ENCODE measurements at places on chromosomes 5 and 9.

GRCh38 chr5:66757219-66757833, 161.1 kb downstream of the MAST4 start:
- DNase-seq = peak; percentile 33

- DNase-seq = no peak
These were observed 305.8 kb downstream of the TRIM32 start for GRCh38 chr9:116992865-116993264.

GRCh38 chr5:157175071-157175612, 5.5 kb upstream of the ITK start:
- DNase-seq = no peak

DNA sequence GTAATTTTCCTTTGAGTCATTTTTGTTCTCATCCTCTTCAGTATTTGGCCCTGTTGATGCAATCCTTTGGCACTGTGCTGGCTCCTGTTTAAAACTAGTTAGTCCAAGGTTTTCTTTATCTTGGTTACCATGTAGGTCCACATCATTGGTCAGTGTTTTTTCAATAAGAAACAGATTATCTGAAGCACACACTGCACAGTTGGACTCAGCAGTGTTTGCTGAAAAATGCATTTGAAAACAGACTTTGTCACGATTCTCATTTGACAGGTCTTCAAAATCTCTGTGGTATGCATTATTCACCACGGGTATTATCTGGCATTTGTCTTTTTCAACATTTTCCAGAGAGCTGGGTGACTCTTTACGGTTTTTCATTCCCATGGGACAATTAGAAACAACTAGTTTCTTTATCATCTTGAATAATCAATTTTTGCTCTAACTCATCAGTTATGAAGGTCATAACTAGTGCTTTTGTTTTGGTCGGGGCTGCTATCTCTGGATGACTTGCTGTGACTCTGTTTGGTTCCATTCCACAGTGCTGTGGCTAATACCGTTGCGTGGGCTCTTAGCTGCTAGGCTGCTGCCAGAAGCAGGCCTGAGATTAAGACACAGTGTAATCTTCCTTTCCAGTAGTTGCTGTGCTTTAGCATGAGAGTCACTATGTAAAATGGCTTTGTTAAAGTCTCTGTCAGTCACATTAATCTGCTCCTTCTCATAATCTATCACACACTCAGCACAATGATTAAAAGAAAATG, 36.2 kb downstream of the NUDT12 start:
- no peak for DNase-seq

GRCh38 chr5:60883229-60883628, 39.2 kb upstream of the ELOVL7 start:
- DNase-seq = no peak

DNA sequence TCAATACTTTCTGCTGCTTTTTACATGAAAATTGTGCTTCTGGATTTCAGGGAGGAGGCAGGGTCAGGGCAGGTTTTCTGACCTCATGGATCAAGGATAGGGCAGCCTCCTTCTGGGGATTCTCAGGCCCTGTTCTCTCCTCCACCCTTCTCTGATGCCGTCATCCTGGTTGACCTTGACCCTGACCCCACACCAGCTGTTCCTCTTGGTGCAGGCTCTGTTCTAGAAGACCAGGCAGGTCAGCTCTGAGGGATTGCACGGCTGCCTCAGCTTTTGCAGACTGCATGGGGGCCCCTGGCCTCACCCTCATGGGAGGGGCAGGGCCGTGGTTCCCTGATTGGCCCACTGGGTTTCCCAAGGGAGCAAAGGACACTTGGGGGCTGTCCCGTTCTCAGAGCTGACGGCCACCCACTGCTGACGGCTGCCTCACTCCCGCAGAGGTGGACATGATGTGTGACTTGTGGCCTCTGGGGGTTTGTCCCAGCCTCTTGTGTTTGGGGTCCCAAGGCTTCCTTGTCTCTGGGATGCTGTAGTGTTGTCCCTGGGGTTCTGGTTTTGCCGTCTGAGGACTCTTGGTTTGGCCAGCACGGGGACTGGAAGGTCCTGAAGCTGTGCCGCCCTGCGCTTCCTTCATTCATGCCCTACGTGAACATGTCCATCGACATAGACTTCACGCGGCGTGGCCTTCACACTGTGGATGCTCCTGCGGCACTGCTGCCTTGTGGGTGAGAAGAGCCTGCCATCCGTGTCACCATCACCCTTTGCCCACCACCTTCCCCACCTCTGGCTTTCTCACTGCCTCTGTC, 34.5 kb downstream of the CEP72 start:
- no peak for DNase-seq

DNA sequence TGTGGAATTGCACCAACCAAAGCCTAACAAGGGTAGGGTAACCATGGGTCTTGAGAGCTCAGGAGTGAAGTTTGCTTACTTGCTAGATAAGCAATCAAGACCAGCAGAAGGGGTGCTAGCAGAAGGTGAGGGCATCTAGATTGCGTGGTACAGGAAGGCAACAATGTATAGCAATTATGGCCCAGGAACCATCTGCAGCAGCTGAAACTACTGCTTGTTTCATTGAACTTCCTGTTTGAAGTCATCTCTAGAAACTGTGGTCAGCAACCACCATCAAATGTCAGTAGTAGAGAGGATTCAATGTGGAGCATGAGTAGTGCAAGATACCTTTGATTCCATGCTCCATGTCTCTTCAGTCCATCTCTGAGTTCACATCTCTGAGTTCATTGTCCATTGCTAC, 462.1 kb upstream of the GRAMD2B start:
- no peak for DNase-seq

DNA sequence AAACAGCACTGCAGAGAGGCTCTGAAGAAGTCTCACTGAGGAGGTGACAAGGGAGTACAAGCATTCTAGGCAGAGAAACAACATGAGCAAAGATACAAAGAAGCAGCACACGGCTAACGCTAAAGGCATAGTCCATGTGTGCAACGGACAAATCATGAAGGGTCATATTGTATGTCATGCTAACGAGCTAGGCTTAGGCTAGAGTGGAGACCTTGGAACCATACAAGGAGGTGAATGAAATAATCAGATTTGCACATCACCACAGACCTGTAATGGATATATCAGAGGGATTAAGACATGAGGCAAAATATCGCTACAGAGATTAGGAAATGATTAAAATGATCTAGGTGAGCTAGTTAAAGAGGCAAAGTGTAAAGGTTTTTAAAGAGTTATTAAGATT, 145.6 kb downstream of the NFIB start:
- no peak for DNase-seq

GRCh38 chr9:1941989-1942388, 73.2 kb upstream of the SMARCA2 start:
- DNase-seq = no peak

GRCh38 chr9:109624896-109625295, 126.8 kb upstream of the PTPN3 start:
- no peak for DNase-seq

DNA sequence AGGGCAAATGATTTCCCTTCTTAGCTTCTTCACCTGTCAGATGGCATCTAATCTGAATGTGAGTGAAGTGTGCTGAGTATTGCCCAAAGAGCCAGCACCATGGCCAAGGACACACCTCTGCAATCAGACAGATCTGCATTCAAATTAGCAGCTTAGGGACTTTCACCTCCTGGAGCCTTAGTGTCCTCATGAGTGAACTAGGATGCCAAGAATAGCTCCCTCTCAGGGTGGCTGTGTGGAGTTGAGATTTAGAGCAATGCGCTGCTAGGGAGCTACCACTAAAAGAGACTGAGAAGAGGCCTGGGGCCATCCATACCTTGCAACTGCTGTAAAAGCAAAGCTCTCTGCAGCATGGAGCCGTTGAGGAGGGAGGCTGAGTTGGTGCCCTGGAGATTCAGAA, 1.4 kb downstream of the CIZ1 start:
- DNase-seq = no peak

- DNase-seq = no peak
These were observed 67.6 kb downstream of the SHB start for GRCh38 chr9:38001430-38001829.

GRCh38 chr5:94209774-94210355, 408.5 kb downstream of the KIAA0825 start:
- DNase-seq = no peak

- no peak for DNase-seq
These were observed 52.9 kb upstream of the EXOC3 start for GRCh38 chr5:389891-390622.

GRCh38 chr5:40746703-40747102, 9.1 kb downstream of the TTC33 start:
- DNase-seq = no peak

GRCh38 chr9:134014946-134015345, 10.3 kb upstream of the BRD3OS start:
- DNase-seq = no peak

DNA sequence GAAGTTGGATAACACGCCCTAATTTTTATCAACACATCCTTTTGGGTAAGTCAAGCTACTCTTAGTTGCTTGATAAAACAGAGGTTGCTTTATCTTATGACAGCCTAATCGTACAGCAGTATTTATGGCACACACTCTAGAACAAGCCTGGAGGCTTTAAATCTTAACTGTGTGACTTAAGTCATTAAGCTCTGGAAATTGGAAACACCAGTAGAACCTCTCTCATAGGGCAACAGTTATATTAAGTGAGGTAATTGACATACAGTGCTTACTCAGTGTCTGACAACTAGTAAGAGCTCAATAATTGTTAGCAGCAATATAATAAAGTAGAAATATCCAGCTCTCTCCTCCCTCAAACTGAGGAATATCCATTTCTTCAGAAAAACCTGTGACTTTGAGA, 808.9 kb upstream of the WWC1 start:
- no peak for DNase-seq

- peak; percentile 31 for DNase-seq
These were observed 71.8 kb upstream of the MAMDC2 start for GRCh38 chr9:69971643-69972449.

- DNase-seq = no peak
These were observed 11.0 kb downstream of the RGS3 start for GRCh38 chr9:113474360-113475028.

- no peak for DNase-seq
These were observed 3.9 kb downstream of the IRX2 start for GRCh38 chr5:2747363-2748162.
